ENCODE measurements at places on chromosomes 1 and 21.

DNA sequence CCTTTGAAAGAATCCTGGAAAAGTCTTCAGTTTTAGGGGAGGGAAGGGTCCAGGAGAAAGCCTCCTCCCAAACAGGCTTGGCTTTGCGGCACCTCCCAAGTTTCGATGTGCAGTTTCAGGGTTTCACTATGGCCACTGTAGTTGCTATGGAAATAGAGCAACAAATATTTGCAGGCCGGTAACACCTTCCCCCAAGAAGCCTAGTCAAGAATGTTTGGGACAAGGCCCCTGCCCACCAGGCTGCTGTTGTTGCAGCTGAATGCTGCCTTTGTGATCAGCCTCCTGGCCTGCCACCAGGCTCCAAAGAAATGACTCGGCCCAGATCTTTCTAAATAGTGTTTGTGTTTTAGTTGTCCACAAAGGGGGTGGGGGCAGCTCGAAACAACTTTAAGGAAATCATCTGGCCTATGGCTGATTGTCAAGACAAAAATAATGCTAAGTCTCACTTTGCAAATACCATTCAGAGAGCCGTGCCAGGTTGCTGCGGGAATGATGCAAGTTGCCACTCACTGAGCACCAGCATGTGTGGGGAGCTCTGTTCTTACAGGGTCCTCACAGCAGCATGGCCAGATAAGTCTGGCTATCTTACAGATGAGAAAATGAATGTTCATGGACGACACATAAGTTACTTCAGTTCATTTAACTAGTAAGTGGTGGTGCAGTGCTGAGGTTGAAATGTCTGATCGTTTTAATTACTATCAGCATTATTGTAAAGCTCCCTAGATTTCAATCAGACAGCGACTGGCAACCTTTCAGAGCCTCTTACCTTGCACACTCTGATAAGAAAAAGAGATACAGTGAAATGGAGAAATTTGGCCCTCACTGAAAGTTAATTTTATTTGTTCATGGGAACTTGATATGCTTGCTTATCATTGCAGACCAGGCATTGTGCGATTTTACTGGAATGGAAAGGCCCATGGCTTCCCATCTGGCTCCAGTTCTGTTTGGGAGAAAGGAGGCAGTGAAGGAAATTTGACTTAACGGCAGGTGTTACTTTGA is 91.2 kb upstream of the JUN start:
- no peak for DNase-seq

DNA sequence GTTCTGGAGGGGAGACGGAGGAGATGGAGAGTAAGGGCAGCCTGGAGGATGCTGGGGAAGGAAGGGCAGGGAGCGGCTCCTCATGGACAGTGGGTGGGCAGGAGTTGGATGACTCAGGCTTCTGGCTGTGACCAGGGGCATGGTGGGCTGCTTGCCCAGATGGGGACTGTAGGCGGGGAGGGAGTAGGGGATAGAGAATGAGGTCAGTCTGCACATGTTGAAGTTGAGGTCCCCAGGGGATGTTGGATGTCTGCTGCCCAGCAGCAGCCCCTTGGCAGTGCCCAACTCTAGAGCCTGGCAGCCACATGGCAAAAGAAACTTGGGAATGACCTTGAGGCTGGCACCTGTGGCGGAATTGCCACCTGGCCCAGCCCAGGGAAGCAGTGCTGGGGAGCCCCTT is 6.4 kb downstream of the SELENON start:
- no peak for DNase-seq

DNA sequence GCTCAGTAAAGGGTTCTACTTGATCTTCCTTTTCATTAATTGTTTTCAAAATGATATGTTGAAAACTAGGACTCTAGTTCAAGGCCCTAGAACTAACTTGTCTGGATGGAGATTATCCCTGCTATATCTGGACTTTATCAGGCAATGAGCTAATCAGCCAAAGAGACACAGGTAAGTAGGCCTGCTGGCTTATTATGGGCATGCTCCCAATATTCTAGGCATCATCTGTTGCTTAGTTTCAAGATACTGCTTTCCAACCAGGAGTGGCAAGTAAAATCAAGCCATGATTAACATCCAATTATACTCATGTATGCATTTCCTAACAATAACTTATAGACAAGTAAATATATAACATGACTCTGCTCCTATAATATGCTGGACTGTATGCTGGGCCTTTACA is 4.2 kb downstream of the DNASE2B start:
- no peak for DNase-seq

- DNase-seq, result no peak
These were observed 64.9 kb downstream of the PRKCZ start for GRCh38 chr1:2115008-2115641.

Data from cerebellar nuclear complex (tissue), 1 donor.